ENCODE measurements at places on chromosomes 13 and 19. TPM values are rescaled to one million over a fixed set of nuclear protein-coding genes. Genes with fewer than 3 reads are reported as not detected.

The COMP gene
- polyA plus RNA-seq: 25.0 TPM

The ZNF440 gene
- polyA plus RNA-seq: 6.6 TPM

The BEST2 gene
- not detected for polyA plus RNA-seq

The PRODH2 gene
- 0.18 TPM for polyA plus RNA-seq

The SCN1B gene
- 15.1 TPM for polyA plus RNA-seq

The RASIP1 gene
- 15.5 TPM for polyA plus RNA-seq

The ZNF850 gene
- 1.0 TPM for polyA plus RNA-seq

The EEF1AKMT1 gene
- 12.8 TPM for polyA plus RNA-seq

The FPR3 gene
- polyA plus RNA-seq: 5.8 TPM

The ICAM3 gene
- 9.7 TPM for polyA plus RNA-seq

The SOX21 gene
- polyA plus RNA-seq: not detected

The SRRM5 gene
- 0.23 TPM for polyA plus RNA-seq

The CLEC17A gene
- not detected for polyA plus RNA-seq

The ZNF383 gene
- 5.1 TPM for polyA plus RNA-seq

Measured in urinary bladder (tissue), 4 donors.